Fibroblast of pulmonary artery (primary cell): ENCODE measurements at places on chromosomes 12 and 14.

- peak; percentile 97 for DNase-seq
Observed at GRCh38 chr12:13100882-13101769, 2.3 kb downstream of the GSG1 start.

DNA sequence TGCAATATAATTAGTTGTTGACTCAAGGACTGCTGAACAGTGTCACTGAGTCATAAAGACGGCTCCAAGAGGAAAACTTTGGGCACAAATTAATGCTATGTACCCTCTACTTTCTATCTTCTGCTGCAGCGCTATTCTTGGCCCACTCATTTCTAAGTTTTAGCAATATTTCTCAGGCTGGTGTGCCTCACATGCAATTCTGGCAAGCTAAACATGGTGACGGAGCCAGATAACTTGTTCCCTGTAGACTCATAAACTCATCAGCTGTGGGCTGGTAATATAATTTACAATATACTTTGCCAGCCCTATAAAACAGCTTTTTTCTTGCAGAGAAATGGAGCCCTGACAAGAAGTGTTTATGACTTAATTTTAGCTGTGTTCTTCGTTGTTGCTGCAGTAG is 615.1 kb downstream of the NRXN3 start:
- no peak for DNase-seq

GRCh38 chr12:124311292-124312109 is 16.6 kb downstream of the RFLNA start:
- DNase-seq, result no peak

GRCh38 chr12:12934556-12934955 is 17.4 kb downstream of the GPRC5D start:
- DNase-seq, result no peak

- no peak for DNase-seq
Observed at GRCh38 chr14:81245771-81246170, 25.0 kb upstream of the GTF2A1 start.

- DNase-seq, result no peak
Observed at GRCh38 chr14:105187116-105187515, 6.0 kb upstream of the NUDT14 start.
